ENCODE measurements at places on chromosomes 1 and 21.
A peak's percentile ranks its signal among the peaks of the same experiment; 100 is the strongest.

DNA sequence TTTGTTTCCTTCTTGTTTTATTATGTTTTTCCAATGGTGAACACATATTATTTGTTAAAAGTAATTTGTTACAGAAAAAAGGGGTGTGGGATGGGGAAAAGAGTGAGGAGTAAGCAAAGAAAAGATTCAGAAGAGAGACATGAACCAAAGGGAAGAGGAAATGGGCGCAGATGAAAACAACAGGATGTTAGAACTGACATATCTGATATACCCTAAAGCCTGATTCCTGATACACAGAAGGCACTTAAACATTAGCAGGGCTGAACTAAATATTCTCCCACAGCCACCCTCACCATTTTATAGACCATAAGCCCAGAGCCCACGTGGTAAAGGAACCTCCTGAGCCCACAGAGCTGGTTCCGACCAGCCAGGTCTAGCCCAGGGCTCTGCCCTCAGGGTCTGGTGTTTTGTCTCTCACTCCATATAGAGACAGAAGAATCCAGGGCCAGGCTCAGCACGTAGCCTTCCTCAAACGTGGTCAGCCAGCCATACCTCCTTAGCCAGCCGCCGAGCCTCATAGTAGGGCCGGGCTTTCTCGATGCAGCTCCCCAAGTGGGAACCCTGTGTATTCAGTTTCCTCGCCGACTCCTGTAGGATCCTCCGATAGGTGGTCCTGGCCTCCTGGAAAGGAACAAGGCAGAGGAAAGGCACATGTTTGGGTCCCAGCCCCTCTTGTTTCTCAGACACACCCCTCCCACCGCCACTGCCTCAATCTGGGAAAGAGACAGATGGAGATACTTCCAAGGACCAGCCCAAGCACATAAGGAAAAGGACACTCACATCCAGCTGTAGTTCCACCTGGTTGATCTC lies 9.5 kb downstream of the SH3BP5L start:
- DNase-seq = no peak

- no peak for DNase-seq
Observed at GRCh38 chr1:63203641-63204040, 118.7 kb upstream of the FOXD3 start.

DNA sequence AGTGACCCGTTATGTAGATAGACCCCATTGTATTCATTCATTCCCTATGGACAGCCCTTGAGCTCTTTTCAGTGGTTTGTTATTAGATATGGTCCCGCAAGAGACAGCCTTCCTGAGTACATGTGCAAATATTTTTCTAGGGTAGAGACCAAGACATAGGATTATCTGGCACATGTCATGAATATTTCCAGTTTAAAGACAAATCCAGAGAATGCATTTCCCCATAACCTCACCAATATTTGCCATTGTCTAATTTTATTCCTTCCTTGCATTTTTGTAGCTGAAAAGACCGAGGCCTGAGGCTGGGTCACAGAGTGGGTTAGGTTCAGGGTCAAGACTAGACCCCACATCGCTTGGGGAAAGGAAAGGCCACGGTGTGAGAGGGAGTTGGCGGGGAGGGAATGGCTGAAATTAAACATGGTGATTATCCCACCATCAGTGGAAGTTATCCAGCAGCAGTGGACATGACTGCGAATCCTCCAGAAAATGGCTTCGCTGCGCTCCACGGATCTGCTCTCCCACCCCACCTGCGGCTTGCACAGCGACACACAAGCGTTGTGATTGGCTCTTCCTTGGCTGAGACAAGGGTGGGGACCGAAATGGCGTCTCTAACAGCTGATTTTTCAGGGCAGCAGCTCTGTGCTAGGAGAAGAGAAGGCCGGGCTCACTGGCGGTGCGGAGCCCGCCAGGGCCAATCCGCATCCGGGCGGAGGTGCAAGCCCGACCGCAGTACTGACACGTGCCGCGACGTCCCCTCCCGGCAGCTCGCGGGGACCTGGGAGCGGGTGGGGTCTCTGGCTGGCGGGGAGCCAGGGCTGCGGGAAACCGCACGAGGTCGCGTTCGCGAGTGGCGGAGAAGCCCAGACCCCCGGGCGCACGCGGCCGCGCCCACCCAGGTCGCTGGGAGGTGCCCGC lies 16.1 kb upstream of the STMN1 start:
- no peak for DNase-seq

- no peak for DNase-seq
Observed at GRCh38 chr1:221510793-221511503, 230.9 kb downstream of the DUSP10 start.

DNA sequence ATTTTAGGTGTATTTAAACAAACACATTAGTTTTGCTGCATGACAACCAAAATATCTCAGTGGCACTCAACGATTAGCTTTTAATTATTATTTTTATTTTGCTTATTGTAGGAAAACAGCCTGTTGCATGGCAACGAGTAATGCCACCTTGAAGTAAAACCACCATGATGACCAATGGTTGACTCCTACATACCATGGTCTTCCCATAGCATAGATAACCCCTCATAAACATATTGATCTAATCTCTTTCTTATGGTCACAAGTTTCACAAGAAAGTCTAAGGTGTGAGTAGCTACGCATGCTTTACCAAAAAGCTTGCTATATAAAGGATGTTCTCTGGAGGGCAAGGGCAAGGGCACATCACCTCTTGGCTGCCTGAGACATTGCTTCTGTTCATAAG lies 61.5 kb upstream of the PTBP2 start:
- no peak for DNase-seq

- DNase-seq = no peak
Observed at GRCh38 chr1:170369000-170369399, 163.0 kb upstream of the GORAB start.

- no peak for DNase-seq
Observed at GRCh38 chr1:56429288-56429687, 150.1 kb downstream of the PLPP3 start.

DNA sequence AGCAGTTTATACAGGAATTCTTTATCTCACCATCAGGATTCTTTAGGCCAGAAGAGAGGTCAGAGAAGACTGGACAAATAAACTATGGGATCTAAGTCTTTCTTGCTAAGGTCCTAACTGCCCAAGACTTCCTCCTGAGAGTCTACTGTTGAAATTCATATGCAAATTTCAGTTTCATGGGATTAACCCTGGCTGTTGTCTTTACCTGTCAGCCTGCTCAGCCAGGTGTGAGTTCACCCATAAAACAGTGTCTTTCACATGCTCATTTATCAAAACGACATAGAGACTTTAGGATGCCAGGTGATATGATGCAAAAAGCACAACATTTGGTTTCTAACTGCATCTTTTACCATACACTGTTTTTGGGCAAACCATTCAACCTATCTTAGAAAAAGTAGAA lies 211.0 kb downstream of the PDE4B start:
- DNase-seq = no peak

GRCh38 chr1:197249324-197249723 lies 18.7 kb upstream of the CRB1 start:
- no peak for DNase-seq

GRCh38 chr1:150576794-150577556 lies 2.4 kb downstream of the MCL1 start:
- no peak for DNase-seq

DNA sequence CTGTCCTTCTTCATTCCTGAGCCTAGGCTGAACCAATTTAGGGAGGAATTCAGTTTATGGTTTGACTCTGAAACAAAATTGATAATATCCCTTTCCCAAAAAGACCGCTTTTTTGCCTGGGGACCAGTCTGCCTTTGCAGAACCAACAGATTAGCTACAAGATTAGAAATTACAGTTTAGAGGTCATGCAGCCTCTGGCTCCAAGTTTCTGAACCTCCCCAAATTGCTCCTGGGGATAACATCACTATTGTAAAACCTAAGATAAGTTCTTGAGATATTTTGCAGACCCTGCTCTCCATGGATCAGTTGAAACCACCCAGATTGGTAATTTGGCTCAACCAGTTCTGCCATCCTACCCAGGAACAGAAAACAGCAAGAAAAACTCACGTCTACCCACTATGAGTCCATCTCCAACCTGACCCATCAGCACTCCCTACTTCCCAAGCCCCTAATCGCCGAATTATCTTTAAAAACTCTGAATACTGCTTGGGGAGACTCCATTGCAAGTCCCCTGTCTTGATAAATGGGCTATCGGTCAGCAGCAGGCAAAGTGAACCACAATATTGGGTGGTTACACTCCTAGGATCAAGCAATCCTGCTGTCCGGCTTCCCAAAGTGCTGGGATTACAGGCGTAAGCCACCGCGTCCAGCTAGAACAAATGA lies 605 bp upstream of the RABGGTB start:
- DNase-seq = no peak

GRCh38 chr1:17347769-17348592 lies 24.0 kb upstream of the PADI6 start:
- DNase-seq = no peak

- DNase-seq = peak; percentile 56
Observed at GRCh38 chr1:234675572-234675971, 65.6 kb upstream of the IRF2BP2 start.

GRCh38 chr1:39106801-39107327 lies 80.7 kb downstream of the NDUFS5 start:
- no peak for DNase-seq

- DNase-seq = no peak
Observed at GRCh38 chr1:171794085-171794484, 12.6 kb downstream of the METTL13 start.

All from vagina (tissue), 2 donors.